ENCODE measurements at places on chromosomes 6 and 20. TPM values are rescaled to one million over a fixed set of nuclear protein-coding genes. Genes with fewer than 3 reads are reported as not detected.

DNA sequence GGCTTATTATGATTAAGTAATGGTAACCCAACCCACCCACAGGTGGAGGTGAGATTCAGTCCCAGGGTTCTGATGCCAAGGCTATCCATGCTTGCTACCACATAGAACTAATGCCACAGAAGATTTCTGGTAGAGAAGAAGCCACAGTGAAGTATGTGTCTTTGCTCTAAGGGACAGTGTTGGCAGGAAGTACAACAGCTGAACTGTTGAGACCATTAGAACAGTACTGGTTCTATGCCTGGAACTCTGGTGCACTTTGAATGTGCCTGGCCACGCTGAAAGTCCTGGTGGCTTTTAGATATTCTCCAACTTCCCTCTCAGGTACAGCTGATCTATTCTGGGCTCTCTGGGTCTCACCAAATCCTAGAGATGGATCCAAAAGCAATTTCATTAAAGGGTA is 7.8 kb downstream of the STX7 start:
- DNase-seq, result no peak

- DNase-seq, result no peak
These were observed 38.6 kb downstream of the COL9A1 start for GRCh38 chr6:70264306-70264705.

DNA sequence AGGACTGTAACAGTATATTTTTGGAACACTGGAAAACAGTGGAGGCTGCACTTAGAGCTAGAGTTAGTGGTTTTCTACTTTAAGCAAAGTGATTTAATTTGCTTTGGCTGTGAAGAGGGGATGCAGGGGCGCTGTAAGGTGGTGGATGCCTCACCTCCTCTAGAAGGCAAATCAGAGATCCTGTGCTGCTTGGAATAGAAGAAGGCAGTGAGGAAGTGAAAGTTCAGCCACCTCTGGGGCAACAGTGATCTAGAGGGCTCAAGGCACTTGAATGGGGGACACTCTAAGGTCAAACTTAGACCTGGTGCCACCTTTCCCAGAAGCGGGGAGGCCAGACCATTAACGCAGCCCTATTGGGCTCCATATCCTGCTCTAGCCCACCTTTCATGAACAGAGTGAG is 19.0 kb upstream of the SNRPB2 start:
- DNase-seq, result no peak

DNA sequence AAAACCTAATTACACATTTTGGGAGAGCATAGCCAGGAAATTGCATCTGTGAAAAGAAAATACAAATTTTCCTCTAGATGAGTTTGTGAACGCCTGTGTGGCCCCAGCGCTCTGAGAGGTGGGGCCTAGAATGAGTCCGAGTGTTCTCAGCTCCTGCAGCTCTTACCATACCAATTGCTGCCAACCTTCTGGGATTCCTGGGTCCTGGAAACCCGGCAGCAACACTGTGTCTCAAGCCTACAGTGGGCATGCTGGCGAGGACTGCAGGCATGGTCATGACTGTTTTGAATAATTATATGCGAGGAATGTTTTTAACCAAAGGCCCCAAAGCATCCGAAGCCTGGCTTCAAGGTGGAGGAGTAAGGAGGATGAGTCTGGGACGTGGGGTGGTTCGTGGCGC is 90.4 kb downstream of the SERAC1 start:
- DNase-seq, result no peak

DNA sequence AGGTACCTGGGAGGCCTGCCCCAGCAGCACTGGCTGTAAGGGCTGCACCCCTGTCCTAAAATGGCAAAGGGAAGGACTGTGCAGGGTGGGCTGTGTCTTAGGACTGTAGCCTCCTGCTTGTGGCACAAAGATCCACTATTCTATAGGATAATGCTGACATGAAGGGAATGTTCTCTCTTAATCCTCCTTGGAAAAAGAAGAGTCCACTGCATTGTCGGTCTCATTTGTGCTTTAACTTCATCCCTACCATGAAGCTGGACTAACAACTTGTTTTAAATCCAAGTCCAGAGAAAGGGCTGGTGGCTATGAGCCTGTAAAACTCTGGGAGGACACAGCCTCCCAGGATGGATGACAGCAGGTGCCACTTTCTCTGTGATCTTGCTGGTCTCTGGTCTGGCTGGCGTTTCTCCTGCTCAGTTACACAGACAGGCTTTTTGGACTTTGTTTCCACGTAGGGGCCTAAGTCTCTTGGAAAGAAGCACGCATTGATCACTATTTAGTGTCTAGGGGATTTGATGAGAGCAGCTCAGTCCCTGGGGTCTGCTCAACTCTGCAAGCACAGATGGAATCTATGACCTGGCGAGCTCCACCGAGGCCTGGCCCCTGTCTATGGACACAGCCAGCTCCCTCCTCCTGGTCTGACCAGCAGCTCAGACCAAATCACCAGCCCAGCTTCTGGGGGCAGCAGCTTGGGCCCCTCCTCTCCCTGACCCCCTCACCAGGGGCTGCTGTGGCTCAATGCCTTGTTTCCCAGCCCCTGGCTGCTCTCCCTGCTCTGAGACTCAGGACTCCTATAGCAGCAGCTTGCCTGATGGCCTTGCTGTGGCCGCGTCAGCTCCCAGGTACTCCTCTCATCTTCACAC is 4.8 kb downstream of the CST3 start:
- DNase-seq, result no peak

DNA sequence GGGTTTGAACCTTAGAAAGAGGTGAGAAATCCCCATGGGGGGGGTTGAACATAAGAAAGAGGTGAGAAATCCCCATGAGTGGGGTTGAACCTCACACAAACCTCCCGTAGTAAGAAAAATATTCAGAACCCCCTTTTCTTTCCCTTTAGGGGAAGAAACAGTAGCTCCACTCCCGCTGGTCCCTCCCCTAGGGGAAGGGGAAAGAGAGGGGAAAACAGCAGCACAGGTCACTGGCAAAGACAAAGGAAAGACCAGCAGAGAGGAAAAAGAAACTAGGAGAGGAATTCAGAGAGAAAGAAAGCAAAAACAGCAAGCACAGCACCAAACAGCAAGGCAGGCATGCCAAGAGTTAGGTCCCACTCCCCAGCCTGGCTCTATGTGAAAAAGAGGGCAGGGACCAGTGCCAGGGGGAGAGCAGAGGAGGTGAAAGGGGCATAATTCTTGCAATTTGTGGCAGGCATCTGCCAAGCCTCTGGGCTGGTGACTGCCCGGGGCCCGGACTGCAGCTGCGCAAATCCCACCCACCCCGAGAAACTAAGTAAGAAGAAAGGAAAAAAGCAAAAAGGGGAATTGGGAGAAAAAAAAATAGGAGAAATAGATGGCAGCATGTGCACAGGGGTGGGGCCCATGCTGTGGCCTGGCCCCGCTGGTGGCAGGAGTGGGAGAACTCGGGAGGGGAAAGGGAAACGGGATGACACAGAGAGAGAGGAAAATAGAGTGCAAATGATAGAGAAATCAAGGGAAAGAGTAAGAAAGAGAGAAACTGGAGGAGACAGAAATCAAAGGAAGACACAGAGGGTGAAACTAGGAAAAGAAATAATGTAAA is 15.1 kb upstream of the GOPC start:
- no peak for DNase-seq

DNA sequence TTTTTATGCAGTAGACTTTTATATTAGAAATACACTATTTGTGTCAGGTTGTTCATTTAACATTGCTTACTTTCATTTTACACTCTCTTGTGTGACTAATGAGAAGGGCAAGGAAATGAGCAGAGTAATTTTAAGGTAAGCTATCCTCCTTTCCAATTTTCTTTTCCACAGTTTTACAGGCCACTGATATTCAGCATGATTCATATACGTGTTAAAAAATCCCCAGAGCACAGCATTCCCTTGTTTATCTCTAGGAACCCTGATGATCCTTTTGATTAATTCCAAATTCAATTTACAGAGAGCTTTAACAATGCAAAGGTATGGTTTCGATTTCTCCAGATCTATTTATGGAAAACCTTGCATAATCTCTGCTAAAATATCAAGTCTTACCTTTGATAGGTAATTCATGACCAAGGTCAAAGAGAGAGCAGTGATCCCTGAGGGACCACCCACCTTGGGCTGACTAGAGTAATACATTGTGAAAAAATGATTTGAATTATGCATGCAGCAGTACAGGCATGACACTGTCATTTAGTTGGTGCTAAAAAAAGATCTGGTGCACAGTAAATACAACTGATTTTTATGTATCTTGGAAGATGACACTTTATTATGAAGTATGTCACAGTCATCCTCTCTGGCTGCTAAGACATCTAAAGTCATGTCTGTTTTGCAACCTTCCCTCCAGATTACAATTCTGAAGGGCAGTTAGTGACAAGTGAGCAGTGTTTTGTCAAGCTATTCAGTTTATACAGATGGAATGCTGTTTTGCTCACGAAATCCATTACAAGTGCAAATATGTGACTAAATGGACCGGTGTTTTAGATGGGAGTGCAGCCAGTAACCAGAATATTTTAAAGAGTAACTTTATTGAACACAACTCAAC is 736.6 kb downstream of the EPHA7 start:
- no peak for DNase-seq

- DNase-seq, result no peak
These were observed 586.9 kb upstream of the ARID1B start for GRCh38 chr6:156190270-156190669.

DNA sequence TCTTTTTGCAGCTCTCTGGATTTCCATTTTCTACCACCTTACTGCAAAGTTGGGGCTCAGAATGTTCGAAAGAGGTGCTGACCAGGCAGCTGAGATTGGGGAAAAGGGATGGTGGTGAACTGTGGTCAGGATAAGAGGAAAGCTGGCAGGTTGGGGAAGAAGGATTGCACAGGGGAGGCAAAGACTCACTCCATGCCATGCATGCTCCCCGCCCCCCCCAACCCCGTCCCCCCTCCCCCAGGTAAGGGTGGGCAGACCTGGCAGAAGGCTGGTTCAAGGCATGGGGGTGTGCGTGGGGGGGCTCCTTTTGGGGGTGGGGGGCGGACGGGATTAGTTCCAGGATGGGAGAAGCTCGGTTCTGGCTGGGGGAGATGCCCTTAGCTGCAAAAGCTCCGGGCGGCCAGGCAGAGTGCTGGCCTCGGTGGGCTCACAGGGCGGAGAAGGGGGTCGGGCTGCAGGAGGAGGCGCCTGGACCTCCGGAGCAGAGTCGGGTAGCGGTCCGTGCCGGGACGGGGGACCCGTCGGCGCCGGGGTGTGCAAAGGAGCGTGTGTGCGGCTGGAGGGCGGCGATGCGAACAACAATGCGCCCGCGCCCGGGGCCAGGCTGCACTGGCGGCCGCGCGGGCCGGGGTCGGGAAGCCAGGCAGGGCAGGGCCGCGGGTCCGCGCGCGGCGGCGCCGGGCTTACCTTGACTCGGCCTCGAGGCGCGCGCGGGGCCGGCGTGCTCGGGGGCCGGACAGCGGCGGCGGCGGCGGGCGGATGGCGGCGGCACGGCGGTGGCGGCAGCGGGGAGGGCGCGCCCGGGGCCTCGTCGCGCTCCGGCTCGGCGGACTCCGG is 880 bp downstream of the ADNP start:
- DNase-seq, result no peak

- DNase-seq, result no peak
These were observed 29.9 kb downstream of the ABHD12 start for GRCh38 chr20:25360631-25361286.

DNA sequence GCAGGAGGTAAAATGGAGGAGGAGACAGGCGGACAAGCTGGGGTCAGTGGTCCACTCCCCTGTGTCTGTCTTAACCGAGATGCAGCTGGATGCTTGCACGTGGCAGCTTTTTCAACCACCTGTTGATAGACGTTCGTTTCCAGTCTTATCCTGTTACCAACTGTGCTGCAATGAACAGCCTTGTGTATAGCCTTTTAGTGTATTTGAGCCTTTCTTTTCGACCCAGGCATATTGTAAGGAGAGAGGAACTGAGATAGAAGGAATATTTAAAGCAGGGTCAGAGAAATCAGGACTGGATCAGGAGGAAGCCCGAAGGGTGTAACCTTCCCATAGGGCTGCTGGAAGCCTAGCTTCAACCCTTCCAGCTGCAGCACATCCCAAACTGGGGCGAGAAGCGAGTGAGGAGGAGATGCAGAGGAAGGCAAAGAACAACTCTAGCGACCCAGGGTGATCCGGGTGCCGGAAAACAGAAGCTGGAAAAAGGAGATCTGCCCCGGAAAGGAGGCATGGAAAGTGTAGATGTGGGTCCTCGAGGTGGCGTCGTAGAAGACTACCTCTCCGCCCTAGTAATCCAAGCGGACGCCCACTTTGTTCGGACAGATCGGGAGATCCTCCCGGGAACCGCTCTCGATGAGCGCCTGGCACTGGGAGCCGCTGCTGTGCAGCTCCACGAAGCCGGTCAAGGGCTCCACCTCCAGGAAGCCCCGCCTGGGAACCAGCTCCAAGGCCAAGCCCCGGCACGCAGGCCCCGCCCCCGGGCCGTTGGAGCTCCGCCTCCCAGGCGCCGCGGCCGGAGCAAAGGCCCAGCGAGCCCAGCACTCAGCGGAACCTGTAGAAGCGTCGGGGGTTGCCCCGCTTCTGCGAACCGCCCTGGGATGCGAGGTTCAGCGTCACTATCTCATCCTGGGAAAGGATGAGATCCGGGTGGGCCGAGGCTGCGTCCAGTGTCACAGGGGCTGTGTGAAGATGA is 11.2 kb downstream of the TRIM31 start:
- peak; percentile 95 for DNase-seq

- no peak for DNase-seq
These were observed 42.9 kb downstream of the TXLNB start for GRCh38 chr6:139248911-139249310.

DNA sequence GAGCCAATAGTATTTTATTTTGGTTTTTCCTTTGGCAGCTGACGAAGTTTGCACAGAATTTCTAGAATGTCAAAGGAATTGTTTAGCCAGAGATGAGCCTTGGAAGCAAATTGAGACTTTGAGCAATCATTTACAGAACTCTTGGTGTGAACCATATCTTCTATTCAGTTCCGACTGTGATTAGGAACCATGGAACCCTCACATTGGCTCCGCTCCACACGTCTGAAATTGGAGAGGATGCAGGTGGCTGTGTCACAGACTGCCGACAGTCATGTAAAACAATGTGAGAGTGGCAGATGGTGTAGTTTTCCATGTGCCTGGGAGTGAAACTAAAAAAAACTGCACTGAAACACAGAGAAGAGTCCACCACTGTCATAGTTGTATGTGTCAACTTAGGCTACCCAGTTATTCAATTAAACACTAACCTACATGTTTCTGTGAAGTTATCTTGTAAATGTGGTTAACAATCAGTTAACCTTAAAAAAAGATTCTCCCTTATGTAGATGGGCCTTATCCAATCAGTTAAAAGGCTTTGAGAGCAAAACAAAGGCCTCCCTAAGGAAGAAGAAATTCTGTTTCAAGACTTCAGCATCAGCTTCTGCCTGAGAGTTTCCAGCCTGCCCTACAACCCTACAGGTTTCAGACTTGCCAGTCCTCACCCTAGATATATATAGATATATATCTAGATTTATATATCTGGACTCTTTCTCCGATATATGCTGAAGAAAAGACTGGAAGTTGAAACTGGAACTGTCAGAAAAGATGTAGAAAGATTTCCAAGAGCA is 3.3 kb upstream of the HMGN4 start:
- DNase-seq, result no peak

Gene NFS1
- 84.1 TPM for total RNA-seq

Gene CFAP206
- total RNA-seq, result 48.8 TPM

Gene VNN1
- 0.37 TPM for total RNA-seq

Gene CTCFL
- 33.9 TPM for total RNA-seq

Gene GSTA1
- total RNA-seq, result 307 TPM

All from testis (tissue), 5 donors.